ENCODE measurements at places on chromosomes 3 and 15.

GRCh38 chr3:50415061-50415460 is 55.7 kb upstream of the TMEM115 start:
- no peak for DNase-seq

DNA sequence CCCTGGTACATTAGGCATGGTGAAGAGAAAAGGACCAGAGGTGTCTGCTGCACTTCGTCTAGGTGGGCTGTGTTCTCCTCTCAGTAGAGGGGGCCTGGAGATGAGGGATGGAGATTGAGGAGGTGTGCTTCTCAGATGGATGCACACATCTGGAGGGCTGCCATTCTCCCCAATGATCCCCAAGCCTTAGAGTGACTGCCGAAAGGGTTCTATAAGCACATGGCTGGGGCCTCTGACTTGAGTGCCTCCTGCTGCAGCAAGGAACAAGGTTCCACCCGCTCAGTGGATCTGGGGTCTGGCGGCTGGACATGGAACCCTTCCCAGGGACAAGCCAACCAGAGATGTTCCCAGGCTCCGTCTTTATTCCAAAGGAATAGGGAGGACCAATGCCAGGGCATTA is 66.8 kb downstream of the CPN2 start:
- DNase-seq: no peak

GRCh38 chr15:98394546-98394945 is 253.8 kb upstream of the IGF1R start:
- DNase-seq: no peak

- DNase-seq: no peak
Measured at GRCh38 chr3:135412475-135412874, 553.1 kb upstream of the PPP2R3A start.

GRCh38 chr3:24622138-24622537 is 127.5 kb upstream of the THRB start:
- DNase-seq: no peak

DNA sequence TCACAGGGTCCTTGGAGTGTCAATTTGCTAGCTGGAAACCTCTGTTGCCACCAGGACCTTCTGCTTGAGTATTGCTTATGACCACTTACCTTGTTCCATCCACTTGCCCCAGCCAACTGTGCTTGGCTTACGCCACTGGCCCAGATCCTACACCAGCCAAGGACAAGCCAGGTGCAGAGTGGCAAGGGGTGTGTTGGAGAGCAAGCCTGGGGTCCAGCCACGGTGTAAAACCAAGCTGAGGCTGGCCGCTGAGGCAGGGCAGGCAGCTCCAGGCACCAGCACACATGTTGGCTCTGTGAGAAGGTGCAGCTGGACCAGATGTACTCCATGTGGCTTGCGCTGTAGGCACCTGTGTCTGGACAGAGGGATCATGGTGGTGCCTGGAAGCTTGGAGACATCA is 248.2 kb downstream of the UNC13C start:
- no peak for DNase-seq

- DNase-seq: no peak
Measured at GRCh38 chr3:107978131-107979055, 112.4 kb downstream of the CD47 start.

DNA sequence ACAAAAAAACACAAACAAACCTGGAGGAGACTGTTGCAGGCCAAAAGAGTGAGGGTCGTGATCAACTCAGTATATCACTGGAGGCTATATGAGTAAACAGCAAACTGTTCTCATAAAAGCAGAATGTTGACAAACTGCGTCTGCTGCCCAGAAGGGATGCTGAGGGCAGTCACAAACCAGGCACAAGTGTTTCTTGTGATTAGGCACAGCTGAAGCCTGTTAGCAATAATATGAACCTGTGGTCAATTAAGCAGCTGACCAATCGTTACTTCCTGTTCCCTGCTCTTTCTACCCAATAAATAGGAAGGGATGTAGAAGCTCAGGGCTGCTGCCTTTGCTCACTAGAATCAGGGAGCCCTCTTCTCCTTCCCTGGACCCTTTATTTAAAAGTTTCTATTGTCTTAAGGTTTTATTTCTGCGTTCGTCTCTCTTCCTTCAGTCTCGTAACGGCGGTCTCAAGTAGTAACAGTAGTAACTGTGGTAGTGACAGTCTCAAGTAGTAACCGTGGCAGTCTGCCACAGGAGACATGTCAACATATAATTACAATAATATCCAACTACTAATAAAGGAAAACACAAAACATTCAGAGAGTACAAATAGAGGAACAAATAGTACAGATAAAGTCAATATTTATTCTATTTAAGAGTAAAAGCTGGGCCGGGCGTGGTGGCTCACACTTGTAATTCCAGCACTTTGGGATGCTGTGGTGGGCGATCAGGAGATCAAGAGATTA is 698.4 kb upstream of the CCDC54 start:
- DNase-seq: no peak

Measured in urothelium cell line (cell line).